RWPE1 (cell line): ENCODE measurements at places on chromosomes 4 and X.

DNA sequence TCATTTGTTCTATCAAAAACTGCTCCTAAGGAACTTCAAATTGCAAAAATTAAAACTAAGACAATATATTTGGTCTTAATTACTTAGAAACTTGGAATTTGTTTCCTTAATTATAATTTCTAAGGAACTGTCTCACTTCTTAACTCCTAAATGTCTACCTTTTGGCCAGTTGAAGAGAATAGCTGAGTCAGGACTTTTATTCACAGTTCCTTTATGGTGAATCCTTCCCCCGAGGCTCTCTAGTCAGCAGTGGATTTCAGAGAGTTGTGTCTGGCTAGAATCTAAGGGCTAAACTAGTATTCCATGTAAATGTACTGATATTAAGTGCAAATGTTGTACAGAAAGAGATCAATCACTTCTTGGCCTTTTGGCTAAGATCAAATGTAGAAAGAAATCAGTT, 69.3 kb downstream of the AMMECR1 start:
- peak; percentile 12 for DNase-seq

DNA sequence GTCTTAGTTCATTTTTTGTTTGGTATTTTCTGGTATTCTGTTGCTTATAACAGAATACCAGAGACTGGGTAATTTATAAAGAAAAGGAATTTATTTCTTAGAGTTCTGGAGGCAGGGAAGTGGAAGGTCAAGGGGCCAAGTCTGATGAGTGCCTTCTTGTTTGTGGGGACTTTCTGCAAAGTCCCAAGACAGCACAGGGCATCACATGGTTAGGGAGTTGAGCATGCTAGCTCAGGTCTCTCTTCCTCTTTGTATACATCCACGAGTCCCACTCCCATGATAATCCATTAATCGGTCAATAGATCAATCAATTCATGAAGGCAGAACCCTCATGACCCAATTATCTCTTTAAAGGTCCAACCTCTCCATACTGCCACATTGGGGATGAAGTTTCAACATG, 31.1 kb downstream of the IL13RA1 start:
- DNase-seq: no peak

DNA sequence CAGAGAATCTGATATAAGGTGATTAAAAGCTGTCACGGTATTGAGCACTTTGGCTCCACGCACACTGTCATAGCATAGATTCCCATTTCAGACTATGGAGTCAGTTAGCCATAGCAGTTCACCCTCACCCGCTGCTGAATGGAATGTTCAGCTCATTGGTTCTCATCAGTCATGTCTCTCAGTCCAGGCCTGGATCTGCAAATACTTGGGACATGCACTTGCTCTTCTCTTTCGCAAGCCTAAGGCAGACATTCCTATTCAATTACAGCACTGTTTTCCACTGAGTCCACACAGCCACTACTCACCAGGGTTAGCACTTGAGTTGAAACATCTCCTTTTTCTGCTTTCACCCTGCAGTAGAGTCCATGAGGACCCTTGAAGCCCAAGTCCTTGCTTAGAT, 30.6 kb upstream of the SCML1 start:
- peak; percentile 36 for DNase-seq

GRCh38 chrX:125947501-125947900, 218.6 kb downstream of the DCAF12L2 start:
- peak; percentile 2 for DNase-seq
